ENCODE measurements at places on chromosomes 6 and 20. TPM values are rescaled to one million over a fixed set of nuclear protein-coding genes. Genes with fewer than 3 reads are reported as not detected.

VSX1 gene
- total RNA-seq = not detected

RAMACL gene
- total RNA-seq = 2.5 TPM

ANKRD66 gene
- 0.15 TPM for total RNA-seq

TINAG gene
- total RNA-seq = not detected

PTP4A1 gene
- total RNA-seq = 34.1 TPM

BPIFB2 gene
- 0.13 TPM for total RNA-seq

SAYSD1 gene
- 23.2 TPM for total RNA-seq

HCRTR2 gene
- total RNA-seq = not detected

DEF6 gene
- total RNA-seq = 4.6 TPM

TCP11 gene
- 0.77 TPM for total RNA-seq

DYNLT1 gene
- 125 TPM for total RNA-seq

PKHD1 gene
- under 0.01 TPM for total RNA-seq

SNAP91 gene
- total RNA-seq = 3.0 TPM

DOK5 gene
- total RNA-seq = 0.81 TPM

CRIP3 gene
- not detected for total RNA-seq

IMPG1 gene
- 0.42 TPM for total RNA-seq

PRICKLE4 gene
- 0.94 TPM for total RNA-seq

SSTR4 gene
- total RNA-seq = not detected

KCNK16 gene
- not detected for total RNA-seq
